ENCODE measurements at places on chromosomes 12 and 14. TPM values are rescaled to one million over a fixed set of nuclear protein-coding genes. Genes with fewer than 3 reads are reported as not detected.

Gene FZD10
- total RNA-seq = not detected

Gene ITFG2
- 21.4 TPM for total RNA-seq

Gene SRRM4
- total RNA-seq = not detected

Gene RERG
- not detected for total RNA-seq

Gene VPS37B
- total RNA-seq = 42.4 TPM

Gene HOTAIR
- total RNA-seq = not detected

Gene LRRK2
- total RNA-seq = 3.6 TPM

Gene KRT3
- total RNA-seq = not detected

Gene KRT74
- total RNA-seq = not detected

Gene P2RX2
- not detected for total RNA-seq

Gene DEGS2
- total RNA-seq = under 0.01 TPM

Gene NYNRIN
- 11.7 TPM for total RNA-seq

Gene TDRD9
- total RNA-seq = 1.1 TPM

All from thoracic aorta endothelial cell (primary cell).